ENCODE measurements at places on chromosomes 6 and 20. TPM values are rescaled to one million over a fixed set of nuclear protein-coding genes. Genes with fewer than 3 reads are reported as not detected.

The RFX6 gene
- not detected for total RNA-seq

The PRKN gene
- total RNA-seq: 8.1 TPM

The VSX1 gene
- total RNA-seq: not detected

The MYCT1 gene
- not detected for total RNA-seq

The B3GALT4 gene
- 12.9 TPM for total RNA-seq

The PRSS16 gene
- total RNA-seq: 0.40 TPM

The MCCD1 gene
- total RNA-seq: not detected

The EYS gene
- not detected for total RNA-seq

The RUNX2 gene
- total RNA-seq: 13.9 TPM

The BTN1A1 gene
- total RNA-seq: not detected

The SCGN gene
- not detected for total RNA-seq

The TBXT gene
- total RNA-seq: not detected

The PBOV1 gene
- total RNA-seq: not detected

The ARMC2 gene
- 6.4 TPM for total RNA-seq

The MCHR2 gene
- total RNA-seq: not detected

The TRMT6 gene
- total RNA-seq: 14.5 TPM

The RIPPLY2 gene
- total RNA-seq: not detected

The SMIM29 gene
- total RNA-seq: 22.5 TPM

The BANF2 gene
- total RNA-seq: not detected

The HLA-DOA gene
- total RNA-seq: 3.0 TPM

The LCA5 gene
- total RNA-seq: 0.05 TPM

The PGBD1 gene
- 2.0 TPM for total RNA-seq

The DEFB127 gene
- not detected for total RNA-seq

The TOX2 gene
- 0.96 TPM for total RNA-seq

The PLA2G7 gene
- 4.5 TPM for total RNA-seq

The CPNE5 gene
- 5.1 TPM for total RNA-seq

The TRAPPC3L gene
- not detected for total RNA-seq

The SLPI gene
- total RNA-seq: not detected

The SPINT4 gene
- not detected for total RNA-seq

The SIRPG gene
- total RNA-seq: 77.5 TPM

Measured in naive thymus-derived CD4-positive, alpha-beta T cell (primary cell).